ENCODE measurements at places on chromosomes 2 and 18.

GRCh38 chr2:173524256-173524955 lies 169.7 kb downstream of the CDCA7 start:
- DNase-seq, result no peak

- DNase-seq, result no peak
Observed at GRCh38 chr2:240392948-240393830, 42.3 kb upstream of the GPC1 start.

DNA sequence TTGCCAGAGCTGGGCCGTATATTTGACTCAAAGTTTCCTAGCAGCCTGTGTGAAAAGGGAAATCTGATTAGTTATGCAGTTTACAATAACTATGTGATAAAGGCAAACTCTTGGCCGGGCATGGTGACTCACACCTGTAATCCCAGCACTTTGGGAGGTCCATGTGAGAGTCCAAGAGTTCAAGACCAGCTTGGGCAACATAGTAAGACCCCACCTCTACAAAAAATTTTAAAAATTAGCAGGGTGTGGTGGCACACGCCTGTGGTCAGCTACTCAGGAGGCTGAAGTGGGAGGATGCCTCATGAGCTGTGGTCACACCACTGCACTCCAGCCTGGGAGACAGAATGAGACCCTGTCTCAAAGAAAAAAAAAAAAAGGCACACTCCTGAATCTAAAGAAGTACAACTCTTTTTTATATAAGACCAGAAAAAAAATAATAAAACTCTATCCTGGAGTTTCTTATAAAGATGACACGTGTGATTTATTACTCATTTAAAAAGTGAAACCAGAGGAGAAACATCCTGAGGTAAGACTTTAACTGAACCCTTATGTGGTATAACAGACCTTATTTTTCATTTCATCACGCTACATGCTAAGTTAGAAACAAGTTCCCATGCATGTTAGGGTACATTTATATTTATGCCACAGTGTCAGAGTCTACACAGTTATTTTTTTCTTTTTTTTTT lies 32.6 kb upstream of the KCMF1 start:
- no peak for DNase-seq

- DNase-seq, result no peak
Observed at GRCh38 chr2:217071416-217071815, 211.6 kb upstream of the TNP1 start.

GRCh38 chr2:219023045-219023605 lies 18.2 kb downstream of the CFAP65 start:
- DNase-seq, result no peak

GRCh38 chr2:128605421-128605820 lies 286.8 kb upstream of the HS6ST1 start:
- DNase-seq, result no peak

GRCh38 chr2:241041589-241042158 lies 43.3 kb downstream of the SNED1 start:
- DNase-seq, result no peak

- no peak for DNase-seq
Observed at GRCh38 chr18:72235422-72235821, 308.7 kb downstream of the CBLN2 start.

DNA sequence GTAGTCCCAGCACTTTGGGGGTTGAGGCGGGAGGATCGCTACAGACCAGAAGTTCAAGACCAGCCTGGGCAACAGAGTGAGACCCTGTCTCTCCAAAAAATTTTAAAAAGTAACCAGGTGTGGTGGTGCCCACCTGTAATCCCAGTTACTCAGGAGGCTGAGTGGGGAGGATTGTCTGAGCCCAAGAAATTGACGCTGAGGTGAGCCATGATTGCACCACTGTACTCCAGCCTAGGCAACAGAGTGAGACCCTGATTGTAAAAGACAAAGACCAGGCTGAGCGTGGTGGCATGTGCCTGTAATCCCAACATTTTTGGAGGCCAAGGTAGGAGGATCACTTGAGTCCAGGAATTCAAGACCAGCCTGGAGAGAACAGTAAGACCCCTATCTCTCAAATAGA lies 7.8 kb downstream of the ST6GAL2 start:
- DNase-seq, result no peak
